Stimulated activated CD8-positive, alpha-beta memory T cell treated with anti-CD3 and anti-CD28 coated beads, Interleukin-4, amount 100 ng/mL, for 1 hour (primary cell): ENCODE measurements at places on chromosomes 5 and 9.

GRCh38 chr5:167447466-167448375, 843.7 kb upstream of the WWC1 start:
- no peak for DNase-seq

DNA sequence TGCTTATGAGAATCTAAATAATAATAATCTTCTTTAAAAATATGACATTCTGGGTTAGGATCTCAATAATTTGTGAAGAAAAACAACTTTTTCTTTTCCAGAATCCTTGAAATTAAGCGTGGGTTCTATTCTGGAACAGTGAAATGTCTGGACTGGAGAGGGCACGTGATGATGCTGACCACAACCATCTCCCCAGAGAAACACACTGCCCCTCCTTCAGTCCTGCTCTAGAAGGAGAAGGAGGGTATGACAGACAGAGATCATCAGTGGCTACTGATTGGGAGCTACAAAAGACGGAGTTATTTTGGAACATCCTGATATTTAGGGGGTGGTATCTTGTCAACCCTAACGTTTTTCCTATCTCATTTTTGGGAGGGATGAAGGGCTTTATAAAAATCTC, 40.2 kb downstream of the MEF2C start:
- no peak for DNase-seq

GRCh38 chr9:95778957-95779356, 96.5 kb upstream of the ERCC6L2 start:
- DNase-seq = no peak

DNA sequence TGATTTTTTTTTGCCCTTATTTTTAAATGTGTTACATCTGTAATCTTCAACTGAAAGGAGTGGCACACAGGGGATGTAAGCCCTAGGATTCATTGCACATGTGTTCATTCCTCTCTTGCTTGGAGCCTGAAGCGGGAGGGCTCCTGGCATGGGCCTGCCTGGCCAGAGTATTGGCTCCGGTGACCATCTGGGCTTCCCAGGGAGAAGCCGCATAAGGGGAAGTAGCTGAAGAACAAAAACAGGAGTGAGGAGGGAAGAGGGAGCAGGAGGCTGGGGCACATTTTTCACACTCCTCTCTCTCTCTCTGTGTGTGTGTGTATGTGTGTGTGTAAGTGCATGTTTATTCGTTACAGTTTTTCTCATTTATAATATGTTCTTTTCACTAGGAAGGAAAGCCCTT, 269.9 kb downstream of the PRR16 start:
- DNase-seq = no peak

DNA sequence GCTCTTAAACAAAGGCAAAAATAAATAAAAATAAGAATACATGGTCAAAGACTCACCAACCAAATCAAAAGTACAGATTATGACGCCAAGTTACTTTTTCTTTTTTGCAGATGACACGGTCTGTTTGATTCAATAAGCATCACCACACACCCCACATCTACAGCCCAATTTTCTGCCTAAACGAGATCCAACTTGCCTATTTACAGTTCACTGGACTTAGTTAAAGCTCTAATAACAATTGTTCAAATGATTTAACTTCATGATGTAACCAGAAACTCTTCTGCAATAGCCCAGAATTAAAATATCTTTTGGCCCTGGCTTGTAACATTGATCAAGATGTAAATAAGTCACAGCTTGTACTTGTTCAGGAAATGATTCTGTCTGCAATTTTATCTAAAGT, 590.3 kb upstream of the C9orf72 start:
- no peak for DNase-seq

- no peak for DNase-seq
These were observed 178.2 kb upstream of the ATP10B start for GRCh38 chr5:161030229-161030628.

GRCh38 chr5:148902478-148902877, 76.1 kb downstream of the ADRB2 start:
- no peak for DNase-seq

DNA sequence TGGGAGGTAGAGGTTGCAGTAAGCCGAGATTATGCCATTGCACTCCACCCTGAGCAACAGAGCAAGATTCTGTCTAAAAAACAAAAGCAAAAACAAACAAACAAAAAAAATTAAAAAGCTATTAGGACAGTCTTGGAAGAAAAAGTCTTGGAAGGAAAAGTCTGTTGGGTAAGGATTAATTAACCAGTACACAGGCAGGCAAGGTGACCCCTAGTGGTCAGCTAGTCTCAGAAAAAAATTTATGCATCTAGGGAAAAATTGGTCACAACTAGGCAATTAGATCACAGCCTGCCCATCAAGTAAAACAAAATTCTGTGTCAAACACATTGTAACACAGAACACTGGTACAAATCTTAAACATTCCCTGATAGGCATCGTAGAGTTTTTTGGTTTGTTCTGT, 6.7 kb upstream of the ANKRD18B start:
- DNase-seq = no peak

DNA sequence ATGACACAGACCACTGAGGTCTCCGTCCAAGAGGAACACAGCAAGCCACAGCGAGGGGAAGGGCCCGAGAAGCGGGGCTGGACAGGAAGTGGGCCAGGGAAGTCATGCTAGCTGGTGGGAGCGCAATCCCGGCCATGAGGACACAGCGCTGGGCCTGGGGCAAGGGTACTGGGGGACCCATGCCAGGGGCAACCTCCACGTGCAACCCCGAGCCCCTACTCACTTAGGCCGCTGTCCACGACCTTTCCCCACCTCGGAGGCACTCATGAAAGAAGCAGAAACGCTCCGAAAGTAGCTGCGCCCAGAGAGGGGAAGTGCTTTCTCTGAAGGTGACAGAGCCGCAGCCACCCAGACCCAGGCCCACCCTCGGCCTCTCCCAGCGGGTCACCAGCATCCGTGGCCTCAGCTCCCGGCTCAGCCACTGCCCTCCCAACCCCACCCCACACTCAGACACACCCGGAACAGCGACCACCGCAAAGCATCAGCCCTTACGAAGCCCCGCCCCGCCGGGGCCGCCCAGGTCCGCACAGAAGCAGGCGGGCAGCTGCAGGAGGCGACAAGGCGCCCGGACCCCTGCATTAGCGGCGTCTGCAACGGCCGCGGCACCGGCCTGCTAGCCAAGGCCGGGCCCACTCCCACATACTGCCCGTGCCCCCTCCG, 782 bp downstream of the BICD2 start:
- DNase-seq = peak; percentile 3

DNA sequence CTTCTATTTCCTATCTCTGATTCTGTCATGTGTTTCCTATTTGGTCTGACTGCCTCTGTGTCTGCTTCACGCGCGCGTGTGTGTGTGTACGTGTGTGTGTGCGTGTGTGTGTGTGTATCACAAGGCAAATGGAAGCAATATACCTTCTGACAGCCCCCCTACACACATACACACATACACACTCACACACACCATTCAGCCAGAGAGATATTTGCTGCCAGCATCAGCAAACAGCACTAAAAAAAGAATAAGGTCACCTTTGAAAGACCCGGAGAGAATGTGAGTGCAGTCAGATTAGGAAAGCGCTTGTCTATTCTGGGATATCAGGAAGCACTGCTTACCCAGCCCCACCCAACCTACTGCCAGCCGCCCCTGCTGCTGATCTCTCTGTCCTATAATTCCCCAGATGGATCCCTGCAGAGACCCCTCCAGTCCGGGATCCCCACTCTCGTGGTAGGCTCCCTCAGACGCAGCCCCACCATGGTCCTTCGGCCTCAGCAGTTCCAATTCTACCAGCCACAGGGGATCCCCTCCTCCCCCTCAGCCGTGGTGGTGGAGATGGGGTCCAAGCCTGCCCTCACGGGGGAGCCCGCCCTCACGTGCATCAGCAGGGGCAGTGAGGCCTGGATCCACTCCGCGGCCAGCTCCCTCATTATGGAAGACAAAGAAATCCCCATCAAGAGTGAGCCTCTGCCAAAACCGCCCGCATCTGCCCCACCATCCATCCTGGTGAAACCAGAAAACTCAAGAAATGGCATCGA, 45.7 kb downstream of the PLAC8L1 start:
- no peak for DNase-seq

DNA sequence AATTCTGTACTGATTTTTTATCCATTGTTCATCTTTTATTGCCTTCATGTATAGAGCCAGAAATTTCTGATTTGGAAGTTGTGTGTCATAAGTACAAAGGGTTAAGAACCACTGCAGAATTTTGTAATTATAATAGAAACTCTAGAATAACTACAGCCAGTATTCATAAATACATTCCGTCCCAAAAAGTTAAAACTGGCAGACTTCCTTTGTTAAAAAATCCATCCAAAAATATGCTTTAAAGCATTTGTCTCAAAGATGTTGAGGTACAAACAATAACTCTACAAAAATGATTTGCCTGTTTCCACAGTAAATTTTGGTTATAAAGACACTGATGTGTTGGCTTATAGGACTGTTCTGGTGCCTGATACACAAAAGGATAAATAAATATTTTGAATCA, 436.6 kb downstream of the DTWD2 start:
- no peak for DNase-seq

GRCh38 chr5:77973253-77973609, 197.1 kb upstream of the TBCA start:
- no peak for DNase-seq

GRCh38 chr9:90979138-90979551, 177.5 kb downstream of the SYK start:
- DNase-seq = no peak

DNA sequence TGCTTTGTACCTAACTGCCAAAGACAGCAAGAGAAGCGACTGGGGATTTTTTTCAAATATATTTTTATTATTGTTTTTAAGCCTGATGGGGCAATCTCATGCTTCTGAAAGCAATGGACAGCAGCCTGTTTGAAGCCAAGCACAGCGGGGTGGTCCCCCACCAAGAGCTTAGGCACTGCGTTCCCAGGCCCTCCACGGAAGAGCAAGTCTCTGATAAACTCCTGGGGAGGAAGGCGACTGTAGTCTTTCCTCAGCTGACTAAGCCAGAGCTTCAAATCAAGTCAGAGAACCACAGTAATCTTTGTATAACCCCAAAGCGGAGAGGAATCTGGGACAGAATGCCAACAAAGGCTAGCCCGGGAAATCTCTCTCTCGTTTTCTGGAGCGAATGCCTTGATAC, 54.4 kb downstream of the ARSB start:
- DNase-seq = no peak

DNA sequence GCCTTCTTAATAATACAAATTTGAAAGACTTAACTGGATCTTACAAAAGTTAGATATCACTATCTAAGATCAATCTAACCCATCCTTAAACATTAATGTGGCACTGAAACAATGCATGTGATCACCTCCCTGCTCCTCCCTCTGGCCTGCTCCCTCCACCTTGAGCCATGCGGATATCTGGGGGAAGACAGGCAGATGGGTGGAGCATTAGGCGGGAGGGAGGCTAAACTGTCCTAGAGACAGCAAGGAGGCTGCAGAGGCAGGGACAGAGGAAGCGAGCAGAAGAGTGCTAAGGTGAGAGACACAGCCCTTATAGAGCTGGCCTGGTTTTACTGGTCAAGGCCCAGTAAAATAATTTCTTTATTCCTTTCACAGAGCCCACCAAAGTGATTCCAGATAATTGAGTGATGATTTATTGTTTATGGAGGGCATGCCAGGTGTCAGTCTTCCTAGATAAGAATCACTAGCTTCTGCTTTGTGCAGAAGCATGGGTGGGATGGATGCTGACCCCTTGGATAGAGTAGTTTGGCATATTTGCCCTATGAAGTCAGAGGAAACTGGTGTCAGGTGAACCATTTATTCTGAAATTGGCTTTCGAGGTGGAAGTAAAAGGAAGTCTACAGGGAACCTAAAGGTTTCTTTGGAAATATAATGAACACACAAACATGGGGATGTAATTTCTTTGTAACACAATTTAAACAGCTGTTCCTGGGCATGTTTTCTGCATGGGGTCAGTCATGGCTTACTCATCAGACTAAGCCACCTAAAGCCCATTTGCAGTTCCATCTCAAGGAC, 188.3 kb downstream of the GNAQ start:
- no peak for DNase-seq

GRCh38 chr5:170642066-170642735, 138.4 kb downstream of the KCNIP1 start:
- DNase-seq = no peak

DNA sequence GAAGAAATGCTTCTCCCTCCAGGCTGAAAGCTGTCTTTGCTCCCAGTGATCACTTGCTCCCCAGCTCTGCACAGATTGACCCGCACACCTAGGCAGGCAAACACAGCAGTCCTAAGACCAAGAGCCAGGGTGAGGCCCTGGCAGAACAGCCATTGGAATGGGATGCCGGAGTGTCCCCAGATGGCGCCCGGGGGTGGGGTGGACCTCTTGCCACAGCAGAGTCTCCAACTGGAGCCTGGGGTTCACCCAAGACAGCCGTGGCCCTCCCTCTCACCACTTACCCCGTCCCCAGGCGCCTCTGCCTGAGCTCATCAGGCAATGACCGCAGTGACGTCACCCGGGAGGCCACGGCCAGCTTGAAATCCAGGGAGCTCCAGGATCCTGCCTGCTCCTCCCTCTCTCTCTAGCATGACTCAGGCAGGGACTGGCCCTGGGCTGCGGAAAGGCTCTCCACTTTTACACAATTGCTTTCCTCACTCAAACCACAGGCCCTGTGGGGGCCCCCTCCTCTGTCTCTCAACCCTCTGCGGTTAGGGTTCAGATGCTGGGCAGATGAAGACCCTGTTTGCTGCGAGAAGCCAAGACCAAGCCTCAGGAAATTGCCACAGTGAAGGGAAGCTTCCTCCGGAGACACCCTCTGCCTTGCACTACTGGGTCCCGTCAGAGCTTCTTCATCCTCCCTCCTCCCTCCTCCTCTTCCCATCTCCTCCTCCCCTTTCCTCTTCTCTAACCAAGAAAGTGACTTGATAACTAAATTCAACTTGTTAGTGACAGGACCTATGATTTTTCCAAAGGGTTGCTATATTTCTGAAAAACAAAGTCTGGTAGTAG, 24.3 kb upstream of the PTGES start:
- DNase-seq = peak; percentile 30

GRCh38 chr9:116000748-116001329, 152.8 kb upstream of the PAPPA start:
- DNase-seq = no peak

DNA sequence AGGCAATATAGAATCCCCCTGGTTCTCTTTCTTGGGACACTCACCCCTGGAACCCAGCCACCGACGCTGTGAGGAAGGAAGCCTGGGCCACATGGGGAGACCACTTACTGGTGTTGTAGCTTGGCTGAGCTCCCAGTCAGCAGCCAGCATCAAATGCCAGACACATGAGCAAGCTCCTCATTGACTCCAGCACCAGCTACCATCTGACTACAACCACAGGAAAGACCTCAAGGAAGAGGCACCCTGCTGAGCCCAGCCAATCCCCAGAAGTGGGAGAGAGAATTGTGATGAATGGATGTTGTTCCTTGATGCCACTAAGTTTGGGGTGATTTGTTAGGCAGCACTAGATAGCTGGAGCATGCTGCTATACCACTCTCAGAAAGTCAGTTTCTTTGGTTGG, 36.0 kb downstream of the BNIP1 start:
- no peak for DNase-seq

- DNase-seq = no peak
These were observed 33.1 kb downstream of the RASA1 start for GRCh38 chr5:87300744-87301143.

- no peak for DNase-seq
These were observed 149.8 kb upstream of the SLC28A3 start for GRCh38 chr9:84490206-84490841.

- DNase-seq = no peak
These were observed 275.4 kb downstream of the EPB41L4A start for GRCh38 chr5:112143690-112144089.

- DNase-seq = no peak
These were observed 598 bp downstream of the MYO10 start for GRCh38 chr5:16935231-16936149.

- no peak for DNase-seq
These were observed 19.0 kb upstream of the OR13F1 start for GRCh38 chr9:104485014-104485413.

GRCh38 chr9:92679413-92680165, 9.7 kb upstream of the IPPK start:
- DNase-seq = no peak
